Right ventricle myocardium superior (tissue), 1 donor: ENCODE measurements at places on chromosomes 11 and 22. TPM values are rescaled to one million over a fixed set of nuclear protein-coding genes. Genes with fewer than 3 reads are reported as not detected.

Gene NRIP3
- 1.0 TPM for total RNA-seq

DNA sequence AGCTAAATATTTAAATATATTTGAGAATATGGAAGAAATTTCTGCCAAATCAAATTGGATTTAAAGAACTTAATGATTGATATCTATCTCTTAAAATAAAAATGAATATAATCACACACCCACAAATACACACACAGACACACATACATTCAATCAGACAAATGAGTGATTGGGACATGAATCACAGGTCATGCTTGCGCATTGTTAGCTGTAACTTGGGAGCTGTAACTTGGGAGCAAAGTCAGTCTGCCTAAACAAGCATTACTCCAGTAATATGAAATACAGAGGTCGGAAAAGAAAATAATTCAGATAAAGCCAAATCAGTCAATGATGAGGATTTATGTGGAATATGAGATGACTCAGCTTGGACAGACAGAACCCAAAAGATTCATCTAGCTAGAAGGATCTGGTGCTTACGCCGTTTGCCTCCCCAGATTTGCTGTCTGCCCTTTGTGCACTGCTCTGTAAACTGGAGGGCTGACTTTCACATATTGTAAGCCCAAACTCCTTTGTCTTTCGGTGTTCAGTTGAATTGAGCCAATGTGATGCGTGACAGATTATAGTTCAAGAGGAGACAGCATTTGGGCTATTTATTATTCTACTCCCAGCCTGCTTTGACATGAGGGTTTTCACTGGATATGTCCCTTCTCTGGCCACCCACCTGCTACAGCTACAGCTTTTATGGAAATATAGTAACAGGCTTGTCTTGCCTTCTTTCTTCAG lies 1.6 kb downstream of the OR56B1 start:
- no peak for DNase-seq

GRCh38 chr11:10439351-10439750 lies 15.7 kb upstream of the AMPD3 start:
- no peak for DNase-seq

- DNase-seq, result no peak
These were observed 7.4 kb downstream of the MMP7 start for GRCh38 chr11:102523189-102523570.

GRCh38 chr11:113721462-113722066 lies 15.5 kb upstream of the TMPRSS5 start:
- no peak for DNase-seq

- no peak for DNase-seq
These were observed 94.9 kb downstream of the ZBTB16 start for GRCh38 chr11:114154271-114155047.

- DNase-seq, result no peak
These were observed 1.8 kb downstream of the TPST2 start for GRCh38 chr22:26587991-26588613.

DNA sequence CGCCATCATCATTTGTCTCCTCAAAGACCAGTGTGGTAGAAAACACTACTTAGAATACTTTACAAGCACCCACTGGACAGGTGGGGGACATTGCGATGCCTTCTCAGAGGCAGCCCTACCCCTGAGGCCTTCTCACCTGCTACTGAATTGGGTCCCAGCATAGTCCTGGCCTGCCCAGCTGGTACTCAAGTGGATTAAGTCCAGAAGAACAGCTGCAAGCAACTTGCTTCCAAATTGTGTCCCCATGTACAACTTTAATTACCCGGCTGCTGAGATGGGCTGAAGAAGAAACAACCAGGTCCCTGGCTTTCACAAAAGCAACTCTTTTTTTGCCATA lies 12.3 kb downstream of the ABTB2 start:
- DNase-seq, result no peak

- no peak for DNase-seq
These were observed 14.9 kb downstream of the CWF19L2 start for GRCh38 chr11:107442715-107443215.

DNA sequence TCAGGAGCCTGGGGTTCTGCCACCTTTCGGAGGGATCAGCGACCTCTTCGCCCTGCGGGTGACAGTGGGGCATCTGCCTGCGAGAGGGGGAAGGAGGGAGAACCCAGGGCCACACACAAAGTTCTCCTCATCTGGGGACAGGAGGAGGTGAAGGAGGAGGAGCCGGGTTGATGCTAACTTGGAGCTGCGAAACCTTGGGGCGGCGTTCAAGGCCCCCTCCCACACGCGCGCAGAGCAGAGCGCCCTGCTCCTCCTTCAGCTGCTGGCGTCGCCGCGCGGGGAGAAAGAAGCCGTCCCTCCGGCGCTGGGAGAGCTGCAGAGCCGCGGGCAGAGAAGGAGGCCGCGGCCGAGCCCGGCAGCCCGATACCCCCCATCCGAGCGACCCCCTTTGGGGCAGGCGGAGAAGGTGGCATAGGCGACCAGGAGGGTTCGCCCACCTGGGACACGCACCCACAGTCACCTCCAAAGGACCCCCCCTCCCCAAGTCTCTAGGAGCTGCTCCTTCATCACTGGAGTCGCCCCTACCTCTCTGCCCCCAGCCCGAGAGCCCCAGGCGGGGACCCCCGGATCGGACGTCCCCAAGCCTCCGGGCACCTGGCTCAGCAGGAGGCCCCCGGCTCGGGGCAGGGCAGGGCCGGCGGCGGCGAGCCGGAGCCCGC lies at the start of gene RASD2:
RASD2 (plus strand) TSS at position 237 of the 659 bp plus-strand sequence. CDS start 5,979 bp downstream, outside the sequence.
- DNase-seq, result peak; percentile 50

- DNase-seq, result no peak
These were observed 14.5 kb downstream of the RPL27A start for GRCh38 chr11:8697054-8697453.

Gene CATSPERZ
- total RNA-seq, result not detected

GRCh38 chr11:2207773-2208621 lies 36.4 kb upstream of the TH start:
- DNase-seq, result peak; percentile 17

DNA sequence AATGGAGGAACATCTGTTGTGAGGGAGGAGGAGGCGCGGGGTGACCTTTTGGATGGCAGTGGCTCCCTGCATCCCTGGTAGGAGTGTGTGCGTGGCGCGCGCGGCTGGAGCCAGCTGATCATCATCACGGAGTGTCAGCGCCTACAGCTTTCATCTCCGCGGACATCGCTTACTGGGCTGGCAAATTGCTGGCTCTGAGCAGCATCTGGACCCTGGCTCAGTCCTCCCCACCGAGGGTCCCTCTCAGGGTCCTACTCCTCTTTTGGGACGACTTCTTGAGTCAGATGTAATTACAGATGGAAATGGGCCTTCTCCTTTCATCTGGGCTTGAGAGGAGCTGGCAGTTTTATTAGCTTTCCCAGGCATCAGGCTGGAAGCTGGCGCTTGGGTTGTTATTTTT lies 85.3 kb downstream of the CACNA1I start:
- no peak for DNase-seq

- no peak for DNase-seq
These were observed 174.2 kb downstream of the ETS1 start for GRCh38 chr11:128412847-128413791.

GRCh38 chr11:12042215-12042676 lies 33.8 kb upstream of the DKK3 start:
- DNase-seq, result no peak

DNA sequence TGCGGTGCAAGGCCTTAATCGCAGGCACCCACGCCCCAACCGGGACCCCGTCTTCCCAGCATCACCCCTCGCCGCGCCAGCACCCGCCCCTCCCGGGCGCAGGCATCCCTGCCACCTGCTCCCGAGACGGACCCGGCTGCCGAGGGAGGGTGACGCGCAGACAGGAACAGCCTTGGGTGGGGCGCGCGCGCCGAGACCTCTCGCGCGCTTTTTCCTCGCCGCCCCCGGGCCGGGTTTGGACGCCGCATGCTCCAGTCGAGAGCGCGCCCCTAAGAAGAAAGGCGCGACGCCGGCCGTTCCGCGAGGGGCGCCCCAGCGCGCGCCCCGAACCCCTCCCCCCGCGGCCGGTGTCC lies 504 bp downstream of the CFL1 start:
- peak; percentile 69 for DNase-seq

- DNase-seq, result no peak
These were observed 59.3 kb downstream of the CD82 start for GRCh38 chr11:44624761-44625221.

DNA sequence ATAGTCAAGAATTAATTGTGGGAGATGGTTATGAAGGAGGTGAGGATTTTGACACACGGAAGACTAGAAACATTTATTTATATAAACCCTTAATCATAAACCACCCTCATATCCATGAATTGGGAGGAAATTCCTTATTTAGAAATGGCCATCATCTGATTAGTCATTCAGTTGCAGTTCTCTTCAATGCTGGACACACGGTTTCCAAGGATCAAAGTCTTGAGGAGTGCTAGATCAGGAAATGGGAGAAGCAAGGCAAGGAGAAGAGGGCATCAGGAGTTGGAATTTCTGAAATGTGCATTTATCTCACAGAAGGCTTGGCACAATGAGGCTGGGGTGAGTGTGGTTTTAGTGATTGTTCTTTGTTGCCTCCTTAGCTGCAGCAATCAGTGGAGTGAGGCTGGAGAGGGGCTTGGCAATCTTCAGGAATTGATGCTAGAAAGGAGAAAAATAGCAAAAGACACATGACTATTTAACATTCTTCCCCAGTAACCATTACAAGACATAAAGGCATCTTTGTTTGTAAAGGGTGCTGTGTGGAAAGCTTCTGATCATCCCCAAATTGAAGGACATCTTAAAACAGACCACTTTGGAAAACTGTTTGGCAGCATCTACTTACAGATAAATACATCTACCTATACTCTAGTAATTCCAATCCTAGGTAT lies 21.6 kb upstream of the GDPD4 start:
- DNase-seq, result no peak

- DNase-seq, result no peak
These were observed 48.8 kb downstream of the ABTB2 start for GRCh38 chr11:34308913-34309585.

Gene OR5D14
- not detected for total RNA-seq

Gene KCNJ1
- total RNA-seq, result not detected

Gene RAB38
- total RNA-seq, result 0.73 TPM

Gene MPZL2
- total RNA-seq, result 9.8 TPM

GRCh38 chr11:65087827-65088226 lies 3.8 kb downstream of the ZFPL1 start:
- DNase-seq, result no peak

- DNase-seq, result no peak
These were observed 120.6 kb downstream of the PDE3B start for GRCh38 chr11:14764179-14764578.

Gene MAJIN
- total RNA-seq, result not detected

DNA sequence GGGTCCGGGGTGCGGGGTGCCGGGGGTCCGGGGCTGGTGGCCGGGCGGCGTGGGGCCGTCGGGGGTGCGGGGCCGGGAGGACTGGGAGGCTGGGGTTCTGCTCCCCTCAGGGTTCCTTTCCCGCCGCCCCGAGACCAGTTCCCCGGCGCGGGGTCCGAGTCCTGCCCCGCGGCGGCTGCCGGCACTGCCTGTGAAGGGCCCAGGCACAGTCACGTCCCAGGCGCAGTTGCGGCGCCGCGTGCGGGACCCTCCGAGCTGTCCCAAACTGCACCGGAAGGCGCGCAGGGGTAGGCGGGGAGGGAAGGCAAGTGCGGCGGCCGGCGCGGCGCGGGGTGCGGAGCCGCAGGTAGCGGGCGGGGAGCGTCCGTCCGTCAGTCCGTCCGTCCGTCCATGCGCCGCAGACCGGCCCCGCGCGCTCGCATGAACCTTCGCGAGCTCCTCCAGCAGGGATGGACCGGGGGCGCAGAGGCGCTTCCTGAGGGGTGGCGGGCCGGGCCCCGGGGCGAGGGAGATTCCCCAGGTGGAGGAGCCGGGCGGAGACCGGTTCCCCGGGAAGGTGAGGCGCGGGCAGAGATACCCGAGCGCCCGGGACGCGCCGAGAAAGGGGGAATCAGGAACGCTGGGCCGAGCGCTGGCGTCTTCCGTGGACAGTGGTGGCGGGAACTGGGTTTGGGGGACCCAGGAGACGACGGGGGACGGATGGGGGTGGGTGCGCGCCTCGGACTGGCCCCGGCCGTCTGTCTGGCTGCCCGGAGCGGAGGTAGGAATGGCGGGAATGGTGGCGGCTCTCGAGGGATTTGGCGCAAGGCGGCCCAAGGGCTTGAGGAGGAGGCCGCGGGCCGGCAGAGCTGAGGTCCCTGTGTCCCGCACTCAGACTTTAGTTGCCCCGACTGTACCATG lies 3.1 kb upstream of the ADORA2A start:
- peak; percentile 46 for DNase-seq

GRCh38 chr11:118201966-118202365 lies 22.8 kb downstream of the JAML start:
- DNase-seq, result no peak

GRCh38 chr11:112465433-112466024 lies 204.9 kb upstream of the PLET1 start:
- DNase-seq, result no peak

- DNase-seq, result no peak
These were observed 2.6 kb upstream of the VWCE start for GRCh38 chr11:61297746-61298145.

- DNase-seq, result no peak
These were observed 61.5 kb downstream of the MSANTD4 start for GRCh38 chr11:105960252-105961245.

DNA sequence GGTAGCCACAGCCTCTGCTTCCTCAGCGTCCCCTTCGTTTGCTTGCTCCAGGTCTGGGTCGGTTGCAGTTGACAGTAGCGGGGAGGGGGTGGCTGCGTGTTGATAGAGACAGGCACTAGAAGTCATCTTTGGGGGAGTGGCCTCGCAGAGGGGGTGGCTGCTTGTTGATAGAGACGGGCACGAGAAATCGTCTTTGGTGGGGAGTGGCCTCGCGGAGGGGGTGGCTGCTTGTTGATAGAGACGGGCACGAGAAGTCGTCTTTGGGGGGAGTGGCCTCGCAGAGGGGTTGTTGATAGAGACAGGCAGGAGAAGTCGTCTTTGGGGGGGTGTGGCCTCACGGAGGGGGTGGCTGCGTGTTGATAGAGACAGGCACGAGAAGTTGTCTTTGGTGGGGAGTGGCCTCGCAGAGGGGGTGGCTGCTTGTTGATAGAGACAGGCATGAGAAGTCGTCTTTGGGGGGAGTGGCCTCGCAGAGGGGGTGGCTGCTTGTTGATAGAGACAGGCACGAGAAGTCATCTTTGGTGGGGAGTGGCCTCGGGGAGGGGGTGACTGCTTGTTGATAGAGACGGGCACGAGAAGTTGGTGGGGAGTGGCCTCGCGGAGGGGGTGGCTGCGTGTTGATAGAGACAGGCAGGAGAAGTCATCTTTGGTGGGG lies 328.3 kb downstream of the TBC1D22A start:
- DNase-seq, result no peak

DNA sequence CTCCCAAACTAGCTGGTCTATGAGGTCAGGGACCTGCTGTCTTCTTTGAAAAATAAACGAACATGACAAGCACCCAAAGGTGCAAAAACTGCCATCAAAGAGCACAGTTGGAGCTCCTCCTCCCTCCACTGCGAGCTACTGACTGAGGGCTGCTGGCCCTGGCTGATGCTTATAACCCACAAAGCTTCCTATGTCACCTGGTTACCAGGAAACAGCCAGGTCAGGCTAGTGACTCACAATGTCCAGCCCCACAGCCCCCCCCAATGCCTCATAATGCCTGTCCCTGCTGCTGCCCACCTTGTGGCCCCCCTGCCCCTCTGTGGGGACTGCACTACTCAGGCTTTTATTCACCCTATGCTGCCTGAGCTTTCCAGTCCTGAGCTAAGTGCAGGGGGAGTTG lies at the start of gene DRICH1:
DRICH1 (minus strand) TSS at position 144 of the 400 bp plus-strand sequence. CDS start 298 bp downstream, outside the sequence.
- no peak for DNase-seq

- DNase-seq, result no peak
These were observed 56.0 kb downstream of the PACSIN2 start for GRCh38 chr22:42958937-42959336.

GRCh38 chr22:30238661-30239487 lies 7.7 kb downstream of the LIF start:
- peak; percentile 68 for DNase-seq

Gene ADM2
- not detected for total RNA-seq

Gene LRRC74B
- total RNA-seq, result not detected
